T-helper 17 cell (primary cell): ENCODE measurements at places on chromosomes 2 and 18.

DNA sequence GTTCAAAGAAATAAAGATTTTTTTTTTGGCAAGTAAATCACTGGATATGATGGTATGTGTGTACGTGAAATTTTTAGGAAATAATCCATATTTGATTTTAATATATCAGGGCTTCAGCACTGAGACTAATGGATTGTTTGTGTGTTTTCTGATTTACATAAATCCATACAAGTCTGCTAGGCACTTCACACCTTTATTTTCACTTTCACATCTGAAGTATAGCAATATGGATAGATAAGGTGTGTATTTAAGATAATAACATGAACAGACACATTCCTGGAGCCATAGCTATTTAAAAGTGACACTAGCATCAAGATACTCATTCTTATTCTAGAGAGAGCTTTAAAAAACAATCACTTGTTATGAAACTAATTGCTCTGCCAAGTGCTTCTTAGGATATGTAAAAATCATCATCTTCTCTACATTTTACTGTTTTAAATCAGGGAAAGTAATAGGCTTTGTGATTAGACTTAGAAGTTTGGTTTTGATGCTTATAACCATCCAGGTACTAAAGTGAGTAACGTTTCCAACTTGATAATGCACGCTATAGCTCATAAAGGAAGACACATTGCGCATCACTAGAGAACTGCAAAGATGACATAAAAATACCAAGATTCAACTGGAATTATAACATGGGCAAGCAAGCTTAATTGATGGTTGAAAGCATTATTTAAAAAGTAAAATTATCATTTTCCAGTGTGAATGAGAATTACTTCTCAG, 208.9 kb downstream of the ZEB2 start:
- no peak for DNase-seq

GRCh38 chr2:196481324-196481697, 158.2 kb upstream of the CCDC150 start:
- DNase-seq: no peak

DNA sequence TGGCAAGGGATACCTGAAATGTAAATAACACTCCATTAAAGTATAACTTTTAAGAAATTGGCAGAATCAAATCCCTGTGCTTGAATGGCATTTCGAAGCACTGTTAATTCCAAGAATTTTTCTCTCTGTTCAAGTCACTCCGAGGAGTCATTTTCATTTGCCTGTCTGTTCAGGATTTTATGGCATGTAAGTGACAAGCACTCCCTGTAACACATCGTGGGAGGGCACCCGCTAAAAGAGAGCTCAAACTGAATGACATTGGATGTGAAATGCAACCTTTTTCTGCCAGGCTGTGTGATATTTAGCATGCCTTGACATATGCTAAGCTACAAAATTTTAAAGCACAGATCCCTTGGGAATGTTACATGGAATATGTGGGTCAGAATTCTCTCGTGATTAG, 339.6 kb downstream of the LRRTM1 start:
- DNase-seq: no peak

GRCh38 chr2:85436836-85437487, 18.4 kb downstream of the SH2D6 start:
- DNase-seq: no peak
